ENCODE measurements at places on chromosomes 4 and X. TPM values are rescaled to one million over a fixed set of nuclear protein-coding genes. Genes with fewer than 3 reads are reported as not detected.

The PAGE2 gene
- not detected for total RNA-seq

The TRAM1L1 gene
- total RNA-seq = 0.88 TPM

- no peak for DNase-seq
Measured at GRCh38 chr4:154192585-154192984, 299.0 kb downstream of the DCHS2 start.

The PCDH7 gene
- 21.0 TPM for total RNA-seq

The MID1 gene
- total RNA-seq = 29.8 TPM

DNA sequence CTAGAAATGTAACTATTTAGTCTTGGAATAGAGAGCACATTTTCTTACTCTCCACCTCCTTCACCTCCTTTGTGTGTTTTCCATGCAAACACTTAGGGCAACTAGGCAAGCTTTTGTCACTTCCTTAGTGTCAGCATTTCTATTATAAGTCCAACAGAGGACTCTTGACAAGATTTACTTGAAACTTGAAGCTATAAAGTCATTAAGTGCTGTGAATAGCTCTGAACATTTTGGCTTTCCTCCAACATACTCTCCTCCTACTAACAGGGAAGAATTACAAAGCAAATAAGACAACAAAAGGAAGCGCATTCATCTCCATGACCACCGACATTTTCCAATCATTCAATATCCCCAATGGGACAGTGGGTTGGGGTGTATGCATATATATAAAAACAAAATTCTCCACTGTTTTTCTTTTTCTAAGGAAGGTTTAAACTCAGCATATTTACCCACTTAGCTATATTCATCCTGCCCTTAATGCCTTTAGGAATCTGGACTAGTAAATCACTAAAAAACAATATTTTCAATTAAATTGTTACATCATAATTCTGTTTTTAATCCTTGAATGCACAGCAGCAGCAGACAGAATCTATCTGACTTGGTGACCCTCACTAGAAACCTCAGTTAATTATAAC, 264.6 kb downstream of the SNCA start:
- DNase-seq = peak; percentile 89

DNA sequence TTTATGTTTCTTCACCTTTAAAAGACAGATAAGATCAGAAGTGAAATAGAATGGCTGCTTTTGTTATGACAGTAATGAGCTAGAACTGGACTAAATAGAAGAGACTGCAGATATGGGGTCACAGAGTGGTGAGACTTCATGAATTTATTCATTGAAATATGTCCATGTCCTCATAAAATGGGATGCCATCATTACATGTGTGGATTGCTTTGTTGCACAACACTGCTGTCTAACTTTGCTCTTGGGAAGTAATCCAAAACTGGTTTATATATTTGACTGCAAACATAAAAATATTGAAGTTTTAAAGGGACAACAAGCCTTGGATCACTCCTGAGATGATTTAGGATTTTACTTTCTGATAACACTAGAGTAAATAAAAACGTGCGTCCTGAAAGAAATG, 209.2 kb upstream of the FAT4 start:
- DNase-seq = no peak

- no peak for DNase-seq
Measured at GRCh38 chrX:50905334-50905733, 5.2 kb upstream of the BMP15 start.

- DNase-seq = no peak
Measured at GRCh38 chr4:27791640-27792039, 931.0 kb downstream of the STIM2 start.

The FAM47A gene
- total RNA-seq = not detected

The ADH1A gene
- not detected for total RNA-seq

DNA sequence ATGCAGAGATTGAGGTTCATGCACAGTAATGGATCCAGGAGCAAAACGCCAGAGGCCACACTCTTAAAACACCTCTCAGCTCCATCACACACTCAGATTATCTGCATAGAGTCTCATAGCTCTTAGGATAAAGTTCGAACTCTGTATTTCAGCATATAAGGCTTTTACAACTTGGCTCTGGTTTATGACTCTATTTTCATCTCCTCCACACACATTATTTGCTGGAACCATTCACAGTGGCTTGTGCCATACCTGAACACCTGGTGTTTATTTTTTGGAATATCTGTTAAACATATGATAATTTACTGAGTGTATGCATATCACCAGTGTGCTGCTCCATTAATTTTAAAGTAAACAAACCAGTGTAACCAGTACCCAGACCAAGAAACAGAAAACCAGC, 27.2 kb downstream of the RASL11B start:
- DNase-seq = no peak

DNA sequence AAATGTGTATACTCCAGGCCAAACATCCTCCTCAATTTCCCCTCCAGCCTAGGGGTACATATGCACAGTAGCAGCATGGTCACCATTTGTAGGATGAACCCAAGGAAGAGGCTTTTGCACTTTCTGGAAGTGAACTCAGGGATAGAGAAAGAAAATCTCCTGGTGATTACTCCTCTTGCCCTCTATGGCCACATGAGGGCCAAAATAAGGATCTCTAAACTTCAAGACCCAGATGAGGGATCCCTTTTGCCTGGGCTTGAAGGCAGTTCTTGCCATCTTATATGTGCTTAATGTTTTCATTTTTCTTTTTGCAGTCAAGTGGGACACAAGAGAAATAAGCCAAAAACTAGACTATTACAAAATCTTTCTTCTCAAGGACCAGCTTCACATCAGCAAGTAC, 29.5 kb upstream of the MUC7 start:
- no peak for DNase-seq

DNA sequence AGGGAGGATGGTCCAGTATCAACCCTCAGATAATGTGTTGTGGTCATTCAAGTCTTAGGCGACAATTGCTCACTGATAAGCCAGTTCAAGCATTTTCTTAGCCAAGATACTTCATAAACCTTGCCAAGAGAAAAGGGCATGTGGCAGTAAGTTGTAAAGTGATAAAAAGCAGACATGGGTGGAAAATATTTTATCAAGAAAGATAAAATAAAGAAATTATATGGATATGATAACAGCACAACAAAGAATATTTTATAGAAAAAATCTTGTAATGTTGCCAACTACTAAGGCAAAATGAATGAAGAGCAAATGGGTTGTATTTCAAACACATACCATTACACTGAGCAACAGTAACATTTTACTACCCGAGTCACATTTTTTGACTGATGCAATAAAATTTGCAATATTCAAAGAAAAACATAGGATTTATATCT, 217.4 kb upstream of the PITX2 start:
- no peak for DNase-seq

The FAM53A gene
- total RNA-seq = 1.7 TPM

DNA sequence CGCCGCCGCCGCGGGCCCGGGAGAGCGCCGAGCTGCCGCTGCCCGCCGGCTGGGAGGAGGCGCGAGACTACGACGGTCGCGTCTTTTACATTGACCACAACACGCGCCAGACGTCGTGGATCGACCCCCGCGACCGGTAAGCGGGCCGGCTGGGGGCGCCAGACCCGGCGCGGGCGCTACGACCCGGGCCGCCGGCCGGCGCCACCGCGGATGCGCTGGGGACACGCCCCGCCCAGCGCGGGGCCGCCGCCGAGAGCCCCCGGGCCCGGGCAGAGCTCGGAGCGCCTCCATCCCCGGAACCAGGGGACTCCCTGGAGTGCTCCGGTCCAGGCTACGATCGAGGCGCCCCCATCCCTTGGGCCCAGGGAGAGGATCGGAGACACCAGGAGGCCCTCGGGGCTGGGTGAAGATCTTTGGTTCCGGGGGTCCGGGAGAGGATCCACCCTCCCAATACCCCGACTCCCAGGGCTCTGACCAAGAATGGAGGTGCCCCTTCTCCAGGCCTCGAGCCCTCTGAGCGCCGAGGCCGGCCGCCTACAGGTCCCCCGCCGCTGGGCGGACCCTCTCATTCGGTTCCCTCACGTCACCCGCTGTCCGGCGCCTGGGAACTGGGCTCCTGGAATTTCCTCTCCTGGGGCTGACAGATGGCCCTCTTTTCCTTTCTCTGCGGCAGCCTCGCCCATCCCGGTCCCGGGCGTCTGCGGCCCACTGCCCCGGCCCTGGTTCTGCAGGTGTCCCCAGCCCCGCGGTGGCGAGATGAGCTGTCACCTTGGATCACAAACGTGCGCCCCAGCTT, 48.8 kb downstream of the CLDN34 start:
- DNase-seq = peak; percentile 29

DNA sequence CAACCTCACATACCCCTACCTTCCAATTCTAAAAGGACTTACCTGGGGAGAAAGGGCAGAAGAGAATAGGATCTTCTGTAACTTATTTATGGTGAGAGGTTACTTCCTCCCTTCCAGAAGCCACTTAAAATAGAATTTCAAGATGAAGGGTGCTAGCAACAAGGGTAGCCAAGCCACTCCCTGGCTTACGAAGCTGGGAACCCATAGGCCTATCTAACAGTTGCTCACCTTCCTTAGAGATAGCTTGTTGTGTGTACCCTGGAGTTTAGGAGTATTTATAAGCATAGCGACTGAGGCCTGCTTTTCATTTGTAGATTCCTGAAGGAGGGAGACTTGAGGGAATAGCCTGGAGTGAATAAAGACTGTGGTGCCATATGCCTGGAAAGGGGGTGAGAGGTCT, 28.9 kb downstream of the XK start:
- no peak for DNase-seq

DNA sequence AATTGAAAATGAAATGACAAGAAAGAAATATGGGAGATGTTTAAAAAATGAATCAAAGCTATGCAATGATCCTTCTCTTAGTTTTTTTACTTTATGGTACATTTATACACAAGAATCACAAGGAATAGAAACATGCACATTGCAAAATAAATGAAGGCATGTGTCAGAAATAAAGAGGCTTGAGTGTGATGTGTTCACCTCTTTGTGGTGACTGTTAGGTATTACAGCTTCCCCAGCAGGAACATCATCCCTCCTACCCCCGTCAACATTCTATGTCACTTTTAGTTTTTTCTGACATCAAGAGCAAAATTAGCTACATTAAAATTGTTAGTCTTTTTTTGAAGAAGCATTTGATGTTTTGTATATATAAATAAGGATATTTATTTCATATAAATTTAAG, 214.8 kb downstream of the SLC4A4 start:
- no peak for DNase-seq

DNA sequence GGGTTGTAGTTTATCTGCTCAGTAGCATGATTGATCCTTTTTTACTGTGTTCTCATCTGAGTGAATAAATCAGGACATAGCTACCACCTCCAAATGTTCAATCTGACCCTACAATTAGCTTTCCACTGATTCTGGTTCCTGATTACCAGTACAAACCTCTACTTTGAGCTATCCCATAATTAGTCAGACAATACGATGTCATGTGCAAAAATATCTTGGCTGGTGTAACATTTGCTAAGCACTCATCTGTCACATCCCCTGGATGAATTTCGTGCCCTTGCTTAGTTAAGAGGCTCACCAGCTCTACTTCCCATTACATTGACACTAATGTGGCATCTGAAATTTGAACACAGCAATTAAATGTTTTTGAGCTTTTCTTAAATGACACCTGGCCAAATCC, 1101.0 kb upstream of the PCDH7 start:
- no peak for DNase-seq

DNA sequence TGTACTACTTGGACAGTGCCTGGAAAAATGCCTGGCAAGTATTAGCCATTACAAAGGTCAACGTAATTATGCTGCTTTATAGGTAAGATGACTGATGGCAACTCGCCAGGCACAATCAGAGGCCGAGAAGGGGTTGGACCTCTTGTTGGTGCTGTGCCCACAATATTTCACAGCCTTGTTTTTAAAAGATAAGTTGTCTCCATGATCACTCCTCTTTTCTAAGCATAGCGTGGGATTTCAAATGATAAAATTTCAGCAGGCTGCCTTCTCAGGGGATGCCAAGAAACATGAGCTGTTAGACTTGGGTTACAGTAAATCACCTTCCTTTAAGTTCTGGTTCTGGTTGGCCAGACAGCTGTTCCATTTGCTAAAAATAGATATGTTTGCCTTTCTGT, 26.9 kb downstream of the HOPX start:
- DNase-seq = no peak

- DNase-seq = no peak
Measured at GRCh38 chr4:69470561-69470960, 25.1 kb downstream of the UGT2B4 start.

GRCh38 chr4:185896817-185897488, 85.0 kb upstream of the SORBS2 start:
- DNase-seq = no peak

GRCh38 chr4:98851806-98852205, 77.1 kb downstream of the EIF4E start:
- DNase-seq = no peak

DNA sequence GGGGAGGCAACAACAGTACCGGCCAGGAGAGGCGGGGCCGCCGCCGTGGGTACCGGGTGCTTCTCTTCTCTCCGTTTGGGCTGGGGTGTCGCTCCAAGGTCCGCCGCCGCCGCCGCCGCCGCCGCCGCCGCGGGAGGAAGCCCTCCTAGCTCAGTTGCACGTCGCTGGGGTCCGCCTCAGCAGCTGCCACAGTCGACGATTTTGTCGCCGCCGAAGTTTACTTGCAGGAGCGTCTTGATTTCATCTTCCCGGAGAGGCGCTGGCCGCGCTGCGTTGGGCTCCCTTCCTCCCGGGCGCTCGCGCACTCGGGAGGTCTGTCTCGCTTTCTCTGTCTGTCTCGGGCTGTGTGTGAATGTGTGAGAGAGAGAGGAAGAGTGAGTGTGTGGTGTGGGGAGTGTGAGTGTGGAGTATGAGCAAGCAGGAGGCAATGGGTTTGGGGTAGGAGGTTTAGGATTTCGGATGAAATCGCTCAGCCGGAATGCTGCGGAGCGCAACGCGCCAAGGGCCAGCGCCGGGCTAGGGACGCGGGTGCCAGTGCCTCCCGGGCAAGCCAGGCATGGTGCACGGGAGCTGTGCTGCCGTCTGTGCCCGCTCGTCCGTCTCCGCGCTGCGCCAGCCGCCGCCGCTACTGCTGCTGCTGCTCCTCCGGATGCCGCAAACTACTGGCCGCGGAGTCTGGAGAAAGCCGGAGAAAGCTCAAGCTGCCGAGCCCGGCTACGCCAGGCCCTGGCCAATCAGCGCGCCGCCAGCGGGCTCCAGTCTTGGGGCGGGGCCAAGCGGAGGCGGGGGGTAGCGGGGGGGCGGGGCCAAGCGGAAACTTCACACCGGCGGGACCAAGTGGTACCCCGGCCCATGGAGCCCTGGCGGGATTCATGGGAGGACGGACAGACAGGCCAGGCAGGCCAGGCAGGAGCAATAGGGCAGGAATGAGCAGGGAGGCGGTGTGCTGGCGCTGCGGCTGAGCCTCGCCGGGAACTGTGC, at the start of gene PCDH19:
PCDH19 (minus strand) TSS at position 664 of the 981 bp plus-strand sequence. CDS start 1,676 bp downstream, outside the sequence.
- DNase-seq = peak; percentile 54
